ENCODE measurements at places on chromosomes 13 and 19. TPM values are rescaled to one million over a fixed set of nuclear protein-coding genes. Genes with fewer than 3 reads are reported as not detected.

DNA sequence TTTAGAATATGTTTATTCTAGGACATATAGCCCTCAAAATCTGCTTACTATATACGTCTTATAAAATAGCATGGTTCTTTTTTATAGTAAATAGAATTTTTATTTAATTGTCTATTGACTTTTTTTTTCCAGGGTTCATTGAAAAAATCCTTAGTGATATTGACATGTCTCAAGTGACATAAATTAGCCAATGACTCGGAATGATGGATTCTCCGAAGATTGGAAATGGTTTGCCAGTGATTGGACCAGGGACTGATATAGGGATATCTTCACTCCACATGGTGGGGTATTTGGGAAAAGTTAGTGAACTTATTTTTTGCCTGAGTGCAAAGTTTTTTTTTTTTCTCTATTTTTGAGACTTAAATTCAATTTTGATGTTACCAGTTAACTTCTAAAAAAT is 3.2 kb downstream of the USPL1 start:
- DNase-seq: no peak

Gene ADAT3
- polyA plus RNA-seq: 6.4 TPM

Gene ARL11
- 0.21 TPM for polyA plus RNA-seq

GRCh38 chr19:10021446-10021845 is 8.2 kb downstream of the RDH8 start:
- no peak for DNase-seq

DNA sequence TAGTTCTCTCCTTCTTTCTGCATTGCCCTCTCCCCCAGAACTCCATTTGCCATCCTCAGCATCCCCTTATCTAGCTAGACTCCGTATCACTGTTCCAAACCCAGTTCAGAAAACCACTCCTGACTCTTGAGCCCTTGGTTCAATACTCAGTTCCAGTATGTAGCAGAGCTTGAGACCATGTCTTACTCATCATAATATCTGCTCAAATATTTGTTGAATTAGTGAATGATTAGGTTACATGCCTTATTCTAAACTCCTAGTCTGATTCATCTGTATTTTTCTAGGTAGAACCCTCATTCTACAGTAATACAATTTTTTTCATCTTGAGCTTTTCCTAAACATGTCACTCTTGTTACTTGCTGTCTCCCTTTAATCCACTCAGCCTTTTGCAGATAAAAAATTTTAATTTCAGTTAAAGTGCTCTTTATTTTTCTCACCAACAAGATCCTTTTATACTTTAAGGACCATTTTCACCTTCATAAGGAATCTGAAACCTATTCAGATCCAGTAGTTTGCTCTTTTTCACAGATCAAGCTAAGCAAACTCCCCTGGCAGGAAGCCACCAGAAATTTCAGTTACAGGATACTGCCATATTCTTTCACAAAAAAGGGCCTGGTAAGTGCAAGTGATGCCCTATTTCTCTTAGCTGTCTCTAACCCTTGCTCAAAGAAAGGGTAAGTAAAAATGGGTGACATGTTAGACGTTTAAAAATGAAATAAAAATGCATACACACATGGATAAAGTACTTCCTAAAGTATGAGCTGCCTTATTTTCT is 23.1 kb upstream of the INTS6 start:
- no peak for DNase-seq

DNA sequence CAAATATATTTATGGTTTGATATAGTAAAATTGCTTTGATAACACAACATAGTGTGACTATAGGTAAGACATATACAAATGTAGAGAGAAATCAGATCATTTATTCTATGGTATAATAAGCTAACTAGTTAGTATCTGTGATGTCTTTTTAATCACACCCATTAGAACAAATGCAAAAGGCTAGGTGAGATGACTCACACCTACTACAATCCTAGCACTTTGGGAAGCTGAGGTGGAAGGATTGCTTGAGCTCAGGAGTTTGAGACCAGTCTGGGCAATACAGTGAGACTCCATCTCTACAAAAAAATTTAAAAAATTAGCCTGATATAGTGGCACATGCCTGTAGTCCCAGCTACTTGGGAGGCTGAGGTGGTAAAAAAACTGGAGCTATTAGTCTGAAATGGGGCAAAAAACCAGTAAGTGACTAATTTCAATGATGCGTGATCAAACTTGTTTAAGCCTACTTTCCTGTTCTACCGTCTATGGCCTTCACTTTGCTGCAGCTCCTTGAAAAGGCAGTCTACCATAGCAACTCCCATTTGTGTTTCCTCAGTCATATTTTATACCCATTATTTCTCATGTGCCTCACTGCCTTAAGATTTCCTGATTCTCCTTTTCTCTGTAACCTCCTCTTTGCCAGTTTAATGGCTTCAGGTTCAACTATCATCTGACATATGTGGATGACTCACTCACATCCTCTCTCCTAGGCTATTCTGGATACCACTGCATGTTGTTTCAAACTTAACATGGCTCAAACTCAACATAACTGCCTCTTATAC is 12.5 kb downstream of the ALG5 start:
- no peak for DNase-seq

DNA sequence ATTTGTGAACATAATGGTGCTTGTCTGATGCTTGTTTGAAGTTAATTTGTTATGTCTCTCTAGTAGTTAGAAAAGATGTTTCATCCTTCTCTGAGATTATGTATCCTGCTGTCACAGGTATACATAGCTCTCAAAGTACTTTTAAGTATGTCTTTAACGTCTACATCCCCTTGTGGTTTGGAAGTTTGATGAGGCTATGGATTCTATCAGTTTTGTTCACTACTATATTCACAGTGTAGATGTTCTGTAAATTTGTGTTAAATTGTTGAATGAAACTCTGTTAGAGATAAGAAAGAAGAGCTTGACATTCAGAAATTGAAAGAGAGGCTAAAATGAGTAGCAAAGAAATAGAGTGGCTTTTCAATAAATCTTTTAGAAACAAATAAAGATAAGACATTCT is 304.6 kb upstream of the MIR17HG start:
- DNase-seq: no peak

DNA sequence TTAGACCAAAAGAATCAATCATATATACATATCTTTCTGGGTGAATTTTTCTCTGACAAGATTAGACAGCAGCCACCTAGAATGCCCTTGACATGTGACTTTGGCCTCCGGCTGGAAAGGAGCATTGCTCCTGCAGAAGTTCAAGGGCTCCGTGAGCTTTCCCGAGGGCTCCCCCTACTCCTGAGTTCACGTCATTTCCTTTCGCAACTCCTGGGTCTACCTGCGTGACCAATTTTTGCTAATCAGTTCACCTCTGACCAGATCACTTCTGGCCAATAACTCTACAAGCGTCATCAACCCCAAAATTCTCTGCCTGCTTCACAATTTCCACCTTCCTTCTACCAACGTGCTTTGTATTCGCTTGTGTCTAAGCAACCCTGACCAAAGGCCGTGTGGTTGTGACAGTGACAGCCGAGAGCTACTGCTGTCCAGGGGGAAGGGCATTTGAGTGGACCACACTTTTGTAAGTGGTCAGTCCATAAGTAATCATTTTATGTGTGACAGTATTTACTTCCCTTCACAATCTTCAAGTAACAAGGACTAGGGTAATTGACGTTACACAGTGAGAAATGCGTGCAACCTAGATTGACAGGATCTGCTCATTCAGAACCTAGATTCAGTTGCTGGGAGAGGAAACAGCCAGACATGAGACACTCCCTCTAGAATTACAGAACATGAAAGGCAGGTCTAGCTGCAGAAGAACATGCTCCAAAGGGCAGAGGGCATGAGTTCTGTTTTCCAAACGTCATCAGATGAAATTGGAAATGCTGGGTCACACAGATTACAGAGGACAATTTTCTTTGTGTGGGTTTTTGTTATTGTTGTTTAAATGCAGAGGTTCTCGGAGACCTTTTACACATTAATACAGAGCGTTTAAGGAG is 145.9 kb upstream of the SPACA7 start:
- DNase-seq: no peak
